KBM-7 (cell line): ENCODE measurements at places on chromosomes 5 and 9.

DNA sequence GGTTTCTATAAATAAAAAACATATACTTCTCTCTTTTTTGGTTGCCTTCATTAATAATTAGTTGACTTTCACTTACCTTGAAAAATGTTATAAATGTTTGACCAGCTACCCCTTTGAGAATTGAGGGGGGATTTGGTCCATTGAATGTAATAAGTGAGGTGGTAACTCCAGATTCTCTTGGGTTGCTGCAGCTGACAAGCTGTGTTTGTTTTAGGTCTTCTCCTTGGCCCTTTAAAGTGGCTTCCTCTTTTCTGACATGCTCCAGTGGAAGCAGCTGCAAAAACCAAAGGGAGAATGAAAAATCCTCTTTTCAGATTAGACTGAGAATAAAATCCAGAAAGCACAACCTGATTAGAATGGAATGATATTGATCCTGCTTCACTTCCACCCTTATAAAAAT is 410.5 kb downstream of the TMEM38B start:
- peak; percentile 4 for DNase-seq

DNA sequence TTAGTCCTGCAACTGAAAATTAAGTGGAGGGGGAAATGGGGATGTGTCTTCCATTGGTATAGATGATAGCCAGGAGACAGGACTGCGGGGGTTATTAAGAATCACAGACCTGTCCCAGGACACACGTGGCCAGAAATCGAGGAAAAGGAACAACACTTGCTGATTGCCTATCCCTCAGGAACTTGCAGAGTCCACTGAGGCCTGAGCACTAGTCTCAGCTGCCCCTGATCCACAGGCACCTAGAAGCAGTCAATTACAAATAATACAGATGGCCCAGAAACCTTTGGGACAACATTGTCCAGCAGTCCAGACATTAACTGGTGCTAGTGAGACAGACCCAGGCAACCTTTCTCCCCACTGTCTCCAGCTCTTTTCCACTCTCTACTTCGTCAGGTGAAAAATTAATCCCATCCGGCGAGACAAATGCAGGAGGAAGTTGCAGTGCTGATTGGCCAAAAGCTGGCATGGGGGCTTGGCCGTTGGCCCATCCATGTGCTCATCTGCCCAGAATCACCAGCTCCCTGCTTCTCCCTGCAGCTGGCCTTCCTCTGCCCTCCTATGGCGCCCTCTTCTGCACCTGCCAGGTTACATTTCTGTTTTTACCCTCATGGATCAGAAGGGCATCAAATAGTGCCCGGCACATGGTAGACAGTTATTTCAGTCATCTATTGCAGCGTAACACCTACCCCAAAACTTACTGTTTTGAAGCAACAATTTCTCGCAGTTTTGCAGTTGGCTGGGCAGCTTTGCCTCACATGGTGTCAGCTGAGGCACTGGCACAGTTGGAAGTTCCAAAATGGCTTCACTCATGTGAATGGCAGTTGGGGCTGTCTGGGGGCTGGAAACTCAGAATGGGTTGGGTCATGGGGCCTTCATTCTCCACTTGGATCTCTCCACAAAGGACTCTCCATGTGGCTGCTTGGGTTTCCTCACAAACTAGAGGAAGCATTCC is 3.6 kb upstream of the B4GALT1 start:
- DNase-seq = peak; percentile 67

GRCh38 chr5:89728750-89729149 is 680.8 kb downstream of the CETN3 start:
- DNase-seq = no peak

DNA sequence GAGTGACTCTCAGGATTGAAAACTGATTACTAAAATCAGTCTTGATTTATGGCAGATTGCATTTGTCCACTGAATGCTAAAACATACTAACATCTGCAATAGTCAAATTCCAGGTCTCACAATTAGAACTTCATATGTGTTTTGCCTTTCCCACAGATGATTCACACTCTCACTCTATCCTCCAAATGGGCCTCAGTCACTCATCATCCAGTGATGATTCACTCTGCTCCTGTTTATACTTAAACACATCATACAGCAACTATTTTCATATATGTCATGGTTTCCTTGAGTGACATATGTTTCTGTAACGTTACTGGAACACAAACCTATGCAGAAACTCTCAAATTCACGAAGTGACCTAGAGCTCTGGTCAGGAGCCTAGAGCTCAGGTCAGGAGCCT is 512.9 kb downstream of the HINT1 start:
- no peak for DNase-seq

DNA sequence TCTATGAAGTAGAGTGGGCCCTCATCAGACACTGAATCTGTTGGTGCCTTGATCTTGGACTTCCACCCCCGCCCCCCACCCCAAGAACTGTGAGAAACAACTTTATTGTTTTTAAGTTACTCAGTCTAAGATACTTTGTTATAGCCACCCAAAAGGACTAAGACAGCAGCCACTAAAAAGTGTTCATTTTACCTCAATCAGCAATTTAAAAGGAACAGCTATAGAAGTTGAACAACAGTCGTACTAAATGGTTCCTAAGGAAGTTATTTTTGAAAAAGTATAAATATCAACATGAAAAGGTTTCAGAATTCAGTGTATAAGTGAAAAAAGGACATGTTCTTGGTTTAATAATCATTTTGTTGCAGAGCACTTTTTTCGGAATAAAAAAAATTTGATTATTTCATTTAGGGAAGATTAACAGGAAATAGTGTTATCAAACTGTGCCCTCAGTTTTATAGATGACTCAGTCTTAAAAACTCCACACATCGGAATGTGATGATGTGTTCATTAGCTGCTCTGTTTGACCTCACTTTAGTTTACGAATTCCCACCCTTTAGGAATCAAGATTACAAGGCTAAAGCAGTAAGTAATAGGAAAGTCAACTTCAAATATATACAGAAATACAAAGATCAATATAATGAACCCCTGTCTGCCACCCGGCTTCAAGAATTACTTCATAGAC is 71.2 kb downstream of the MTAP start:
- DNase-seq = no peak

- no peak for DNase-seq
Observed at GRCh38 chr9:8224381-8224801, 424.8 kb upstream of the DMAC1 start.

DNA sequence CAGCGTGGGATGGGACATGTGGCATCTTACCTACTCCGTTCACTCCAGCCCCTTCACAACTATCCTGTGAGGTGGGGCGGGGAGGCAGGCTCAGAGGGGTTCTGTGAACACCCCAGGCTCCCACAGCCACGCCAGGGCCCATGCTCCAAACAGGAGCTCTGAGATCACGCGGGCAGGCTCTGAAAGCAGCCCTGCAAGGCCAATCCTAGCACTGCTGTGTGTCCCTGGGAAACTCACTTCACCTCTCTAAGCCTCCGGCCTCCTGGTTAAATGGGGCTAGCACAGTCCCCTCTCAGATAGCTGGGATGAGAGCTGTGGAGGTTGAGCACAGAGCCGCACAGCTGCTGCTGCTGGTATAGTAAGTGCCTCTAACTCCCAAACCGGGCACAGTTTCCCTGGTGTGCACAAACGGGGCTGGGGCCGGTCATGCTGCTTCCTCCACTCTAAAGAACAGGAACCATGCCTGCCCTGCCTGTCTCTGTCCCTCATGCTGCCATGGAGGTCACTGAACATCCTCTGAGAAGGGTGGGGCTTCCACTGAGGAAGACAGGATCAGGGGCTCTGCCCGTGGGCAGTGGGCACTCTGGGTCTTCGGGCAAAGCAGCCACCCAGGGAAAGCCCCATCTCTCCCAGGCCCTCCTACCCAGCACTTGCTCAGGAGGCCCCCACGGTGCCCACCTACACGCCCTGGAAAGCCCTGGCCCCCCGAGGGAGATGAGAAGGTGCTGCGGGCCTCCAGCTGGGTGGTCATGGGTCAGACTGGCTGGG is 13.0 kb upstream of the ASS1 start:
- no peak for DNase-seq

- no peak for DNase-seq
Observed at GRCh38 chr5:125042261-125042890, 295.9 kb upstream of the ZNF608 start.

- DNase-seq = no peak
Observed at GRCh38 chr9:121807823-121808278, 156.4 kb downstream of the DAB2IP start.

- no peak for DNase-seq
Observed at GRCh38 chr9:114497236-114497635, 8.0 kb downstream of the WHRN start.

GRCh38 chr5:31916327-31916726 is 257.8 kb downstream of the GOLPH3 start:
- DNase-seq = no peak

DNA sequence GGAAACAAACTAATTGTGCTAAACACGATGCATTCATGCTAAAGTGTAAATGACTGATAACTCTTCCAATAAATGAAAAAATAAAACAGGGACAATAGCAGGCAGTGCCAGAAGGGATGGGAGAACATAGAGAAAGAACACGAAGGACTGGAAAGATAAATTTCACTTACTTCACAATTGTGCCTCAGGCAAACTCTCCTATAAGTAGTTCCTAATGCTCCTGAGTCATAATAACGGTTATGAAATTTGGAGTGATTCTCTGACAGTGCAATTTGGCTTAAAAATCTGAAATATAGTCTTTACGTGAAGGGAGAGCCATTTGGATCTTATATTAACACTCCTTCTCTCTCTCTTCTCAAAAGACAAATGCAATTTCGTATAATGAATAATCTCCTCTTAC is 2218.5 kb downstream of the MAT2B start:
- DNase-seq = no peak

DNA sequence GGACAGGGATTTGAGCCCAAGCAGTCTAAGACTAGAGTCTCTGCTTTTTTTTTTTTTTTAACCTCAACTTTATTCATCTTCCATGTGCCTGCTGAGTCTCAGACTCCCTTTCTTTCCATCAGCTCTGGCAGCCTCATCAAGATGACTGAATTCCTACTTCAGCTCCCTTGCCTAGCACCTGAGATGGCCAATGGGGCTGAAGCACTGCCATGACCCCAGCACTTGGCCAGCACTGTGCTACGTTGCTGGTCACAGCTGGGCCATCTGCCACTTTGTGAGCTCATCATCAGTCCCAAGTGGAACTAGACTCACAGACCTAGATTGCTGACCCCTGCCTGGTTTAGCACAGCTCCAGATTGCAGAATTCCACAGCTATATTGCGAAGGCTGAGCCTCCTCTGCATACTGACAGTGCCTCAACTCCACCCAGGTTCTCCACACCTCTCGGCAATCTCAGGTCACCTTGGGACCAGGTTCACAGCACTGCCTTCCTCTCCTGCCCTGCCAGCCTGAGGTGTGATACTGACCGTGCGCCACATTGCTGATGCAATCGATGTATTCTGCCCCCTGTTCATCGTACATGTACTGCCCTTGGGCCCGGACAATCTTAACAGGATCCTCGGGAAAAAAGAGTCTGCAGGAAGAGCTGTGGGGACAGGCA is 1.6 kb downstream of the PHYKPL start:
- DNase-seq = no peak

DNA sequence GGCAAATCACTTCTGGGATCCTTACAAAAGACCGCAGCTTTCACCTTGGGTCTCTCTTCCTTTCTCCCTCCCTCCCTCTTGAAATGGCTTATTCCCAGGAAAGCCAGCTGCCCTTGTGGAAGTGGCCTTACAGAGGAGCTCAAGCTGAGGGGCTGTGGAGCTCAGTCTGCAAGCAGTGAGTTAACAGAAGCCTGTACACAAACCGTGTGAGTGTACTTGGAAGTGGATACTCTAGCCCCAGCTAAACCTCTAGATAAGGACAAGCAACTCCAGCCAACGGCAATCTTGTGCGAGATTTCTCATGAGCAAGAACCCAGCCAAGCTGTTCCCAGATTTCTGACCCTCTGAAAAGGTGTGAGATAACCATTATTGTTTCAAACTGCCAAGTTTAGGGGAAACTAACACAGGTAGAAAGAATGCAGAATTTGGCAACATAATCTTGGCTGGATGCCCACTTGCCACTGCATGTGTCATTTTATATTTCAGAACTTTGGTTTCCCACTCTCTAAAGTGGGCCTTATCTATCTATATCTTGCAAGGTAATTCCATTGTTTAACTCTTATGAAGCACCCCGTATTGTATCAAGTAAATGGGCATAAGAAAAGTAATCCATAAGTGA is 85.6 kb downstream of the CDH18 start:
- DNase-seq = no peak

DNA sequence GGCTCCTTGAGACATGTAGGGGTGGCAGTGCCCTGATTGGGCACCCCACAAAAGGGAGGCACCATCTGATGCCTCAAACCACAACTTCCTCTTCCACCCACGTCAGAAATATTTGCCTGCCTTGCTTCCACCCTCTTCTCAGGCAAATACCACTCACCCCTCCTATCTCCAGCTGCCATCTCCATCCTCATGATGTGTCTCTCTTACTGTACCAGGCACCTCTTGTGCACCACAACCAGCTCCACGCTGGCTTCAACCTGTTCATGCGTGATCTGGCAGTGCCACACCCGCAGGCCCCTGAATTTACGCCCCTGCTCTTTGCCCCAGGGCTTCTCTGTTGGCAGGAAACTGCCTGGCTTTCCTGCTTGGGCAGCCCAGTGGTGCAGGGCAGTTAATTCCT is 87.8 kb upstream of the HSPA9 start:
- peak; percentile 80 for DNase-seq

GRCh38 chr5:170482511-170482910 is 21.3 kb upstream of the KCNIP1 start:
- DNase-seq = no peak

- peak; percentile 30 for DNase-seq
Observed at GRCh38 chr9:15403155-15403554, 19.5 kb upstream of the SNAPC3 start.

DNA sequence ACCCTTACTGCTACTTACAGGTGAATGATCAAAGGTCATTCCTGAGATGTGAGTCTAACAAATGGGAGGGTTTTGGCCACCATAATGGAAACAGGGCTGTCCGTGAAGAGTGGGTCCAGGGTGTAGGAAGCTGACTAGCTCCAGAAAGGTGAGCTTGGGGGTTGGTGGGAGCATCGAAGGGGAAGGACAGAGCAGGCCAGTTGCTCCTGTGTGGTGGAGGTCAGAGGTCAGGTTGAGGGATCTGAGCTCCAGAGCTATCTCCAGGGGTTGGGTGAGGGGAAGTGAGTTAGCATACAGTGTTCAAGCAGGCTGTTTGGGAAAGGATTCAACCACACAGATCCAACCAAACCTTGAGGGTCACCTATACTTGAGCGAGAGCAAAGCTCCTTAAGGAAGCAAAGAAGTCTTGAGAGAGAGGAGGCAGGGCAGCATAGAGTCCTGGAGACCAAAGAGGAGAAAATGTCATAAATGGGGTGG is 18.7 kb upstream of the GLDC start:
- no peak for DNase-seq

DNA sequence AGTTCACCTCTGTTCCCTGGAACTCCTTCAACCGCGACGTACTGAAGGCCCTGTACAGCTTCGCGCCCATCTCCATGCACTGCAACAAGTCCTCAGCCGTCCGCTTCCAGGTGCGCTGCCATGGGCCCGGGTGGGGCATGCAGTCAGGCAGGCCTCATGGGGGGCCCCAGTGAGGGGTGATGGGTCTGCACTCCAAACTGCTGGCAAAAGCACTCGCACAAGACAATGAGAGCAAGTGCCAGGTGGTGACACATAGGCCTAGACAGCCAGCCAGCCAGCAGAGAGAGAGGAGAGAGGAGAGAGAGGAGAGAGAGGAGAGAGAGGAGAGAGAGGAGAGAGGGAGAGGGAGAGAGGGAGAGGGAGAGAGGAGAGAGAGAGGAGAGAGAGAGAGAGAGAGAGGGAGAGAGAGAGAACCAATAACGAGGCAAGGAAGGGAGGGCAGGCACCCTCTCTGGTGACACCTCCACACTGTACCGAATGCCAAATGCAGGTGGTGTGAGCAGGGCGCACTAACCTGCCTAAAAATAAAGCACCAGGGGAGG is 21.0 kb downstream of the DBH start:
- DNase-seq = no peak
